ENCODE measurements at places on chromosomes 7 and 10. TPM values are rescaled to one million over a fixed set of nuclear protein-coding genes. Genes with fewer than 3 reads are reported as not detected.

GRCh38 chr7:134757938-134758337 is 21.5 kb upstream of the CALD1 start:
- no peak for DNase-seq
- H3K4me1 ChIP-seq: peaks cover 7% of the 10 kb centered on the region
- no peak overlapping the region for H3K27ac ChIP-seq
- no peaks in the 10 kb centered on the region for H3K36me3 ChIP-seq

- H3K36me3 ChIP-seq: no peaks in the 10 kb centered on the region
- no peaks in the 10 kb centered on the region for H3K4me1 ChIP-seq
- H3K4me3 ChIP-seq: no peak overlapping the region
- no peak for DNase-seq
Observed at GRCh38 chr10:115417585-115418265, 324.6 kb downstream of the ATRNL1 start.

DNA sequence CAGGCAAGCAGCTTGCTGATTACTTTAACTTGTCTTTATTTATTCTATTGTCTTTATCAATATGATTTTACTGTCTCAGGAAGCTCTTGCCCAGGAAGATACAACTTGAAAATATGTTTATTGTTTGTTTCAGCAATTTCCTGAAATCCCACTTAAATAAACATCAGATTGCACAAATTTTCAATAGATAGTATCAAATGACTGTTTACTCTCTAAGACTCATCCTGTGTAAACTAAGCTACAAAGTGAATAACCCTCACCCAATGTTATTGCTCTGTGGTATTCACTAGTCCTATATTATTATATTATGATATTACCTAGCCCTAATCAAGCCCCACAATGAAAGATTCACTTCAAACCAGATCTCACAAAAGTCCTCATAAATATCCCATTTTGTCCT is 130.4 kb upstream of the HPS1 start:
- no peak overlapping the region for H3K27ac ChIP-seq
- H3K27me3 ChIP-seq: no peaks in the 10 kb centered on the region
- no peak overlapping the region for H3K4me3 ChIP-seq
- H3K4me1 ChIP-seq: no peaks in the 10 kb centered on the region
- no peak for DNase-seq

The PCDH15 gene
- 3.7 TPM for total RNA-seq

The GIMAP5 gene
- 21.1 TPM for total RNA-seq
